ENCODE measurements at places on chromosomes 2 and 18.

DNA sequence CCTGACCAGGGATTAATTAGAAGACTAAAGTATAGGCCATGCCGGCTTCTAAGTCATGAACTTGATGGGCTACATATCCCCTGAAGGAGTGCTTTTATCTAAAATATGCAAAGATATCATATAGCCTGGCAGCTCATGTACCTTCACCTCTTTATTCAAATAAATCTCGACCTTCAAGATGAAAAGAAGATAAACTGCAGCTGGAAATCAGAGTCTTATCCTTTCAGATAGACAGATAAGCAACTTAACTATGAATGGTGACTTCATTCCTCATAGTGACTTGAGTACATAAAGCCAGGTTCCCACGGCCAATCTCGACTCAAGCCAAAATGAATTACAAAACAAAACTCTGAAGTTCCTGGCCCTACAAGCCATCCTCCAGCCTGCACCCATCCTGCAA lies 165.3 kb upstream of the KLHL29 start:
- H3K27ac ChIP-seq, result no peak overlapping the region
- no peaks in the 10 kb centered on the region for H3K4me1 ChIP-seq
- DNase-seq, result no peak
- no peaks in the 10 kb centered on the region for H3K27me3 ChIP-seq

DNA sequence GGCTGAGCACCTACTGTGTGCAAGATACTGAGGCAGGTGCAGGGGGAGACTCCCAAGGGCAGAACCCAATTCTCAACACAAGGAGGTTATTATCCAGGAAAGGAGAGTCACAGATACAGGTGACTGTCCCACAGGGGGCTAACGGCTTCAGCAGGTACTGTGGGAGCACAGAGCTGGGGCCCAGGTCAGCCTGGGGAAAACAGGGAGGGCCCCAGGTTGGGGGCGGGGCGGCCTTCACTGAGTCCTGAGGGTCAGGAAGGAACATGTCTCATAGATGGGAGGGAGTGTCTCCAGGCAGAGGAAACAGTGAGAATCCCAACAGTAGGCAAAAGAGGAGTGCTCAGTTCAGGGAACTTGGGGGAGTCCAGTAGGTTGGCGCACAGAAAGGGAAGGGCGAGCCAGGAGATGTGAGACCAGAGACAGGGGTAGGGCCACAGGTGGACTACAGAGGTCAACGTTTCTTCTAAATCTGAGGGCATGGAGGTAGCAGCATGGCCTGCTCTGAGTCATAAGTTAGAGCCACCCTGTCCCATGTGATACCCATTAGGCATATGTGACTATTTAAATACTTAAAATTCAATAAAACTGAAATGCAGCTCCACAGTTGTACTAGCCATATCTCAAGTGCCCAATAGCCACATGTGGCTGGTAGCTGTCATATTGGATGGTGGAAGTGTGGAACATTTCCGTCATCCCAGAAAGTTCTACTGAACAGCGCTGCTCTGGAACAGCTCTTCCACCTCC lies 157.2 kb downstream of the TTC32 start:
- no peaks in the 10 kb centered on the region for H3K27me3 ChIP-seq
- DNase-seq, result no peak
- no peak overlapping the region for H3K27ac ChIP-seq
- no peak overlapping the region for H3K4me3 ChIP-seq
- no peaks in the 10 kb centered on the region for H3K4me1 ChIP-seq

- H3K27ac ChIP-seq, result no peak overlapping the region
- no peaks in the 10 kb centered on the region for H3K4me1 ChIP-seq
- DNase-seq, result no peak
- no peak overlapping the region for H3K4me3 ChIP-seq
These were observed 102.1 kb upstream of the CDCA7 start for GRCh38 chr2:173252581-173252980.

DNA sequence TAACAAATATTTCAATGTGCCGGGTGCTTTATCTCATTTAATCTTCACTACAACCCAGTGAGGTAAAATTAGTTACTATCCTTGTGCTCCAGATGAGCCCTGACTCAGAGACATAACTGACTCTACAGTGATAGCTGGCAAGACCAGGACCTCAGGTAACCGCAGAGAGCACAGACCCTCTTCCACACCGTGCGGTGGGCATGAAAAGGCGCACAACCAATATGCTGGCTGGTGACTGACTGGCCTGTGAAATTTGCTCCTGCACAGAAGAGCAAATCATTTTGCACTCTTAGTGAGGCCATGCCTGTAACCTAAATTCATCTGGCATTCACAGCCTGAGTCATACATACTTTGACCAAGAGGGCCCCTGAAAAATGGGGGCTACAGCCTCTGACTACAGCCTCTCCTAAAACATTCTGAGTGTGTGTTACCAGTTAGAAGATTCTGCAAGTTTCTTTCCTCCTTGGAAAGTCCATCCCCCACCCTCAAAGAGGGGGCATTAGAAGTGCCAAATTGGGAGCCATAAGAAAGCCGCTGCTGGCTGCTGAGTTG lies 22.4 kb upstream of the MSGN1 start:
- DNase-seq, result no peak
- no peaks in the 10 kb centered on the region for H3K36me3 ChIP-seq
- no peak overlapping the region for H3K4me3 ChIP-seq
- no peaks in the 10 kb centered on the region for H3K27me3 ChIP-seq
- H3K27ac ChIP-seq, result no peak overlapping the region

DNA sequence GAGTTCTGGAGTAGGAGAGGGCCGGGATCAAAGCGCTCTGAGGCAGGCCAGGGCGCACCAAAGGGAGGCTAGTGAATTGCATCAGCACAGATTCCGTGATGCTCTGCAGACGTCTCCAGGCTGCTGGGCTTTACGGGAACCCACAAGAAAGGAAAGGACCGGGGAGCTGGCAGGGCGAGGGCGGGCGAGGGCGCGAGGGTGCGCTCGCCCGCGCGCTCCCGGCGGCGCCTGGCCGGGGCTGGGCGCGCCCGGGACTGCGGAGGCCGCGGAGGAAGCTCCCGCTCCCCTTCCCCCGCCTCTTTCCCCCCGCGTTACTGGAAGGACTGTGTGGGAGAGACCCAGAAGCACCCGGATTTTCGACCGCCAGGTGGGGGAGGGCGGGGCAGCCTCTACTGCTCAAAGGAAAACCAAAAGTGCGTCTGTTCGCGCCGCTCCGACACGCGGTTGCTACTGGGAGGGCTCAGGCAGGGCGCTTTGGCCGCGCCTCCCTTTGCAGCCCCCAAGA lies 2.4 kb upstream of the FOSL2 start:
- no peak for DNase-seq
- no peaks in the 10 kb centered on the region for H3K36me3 ChIP-seq
- H3K27ac ChIP-seq, result peak overlapping the region; percentile 100

DNA sequence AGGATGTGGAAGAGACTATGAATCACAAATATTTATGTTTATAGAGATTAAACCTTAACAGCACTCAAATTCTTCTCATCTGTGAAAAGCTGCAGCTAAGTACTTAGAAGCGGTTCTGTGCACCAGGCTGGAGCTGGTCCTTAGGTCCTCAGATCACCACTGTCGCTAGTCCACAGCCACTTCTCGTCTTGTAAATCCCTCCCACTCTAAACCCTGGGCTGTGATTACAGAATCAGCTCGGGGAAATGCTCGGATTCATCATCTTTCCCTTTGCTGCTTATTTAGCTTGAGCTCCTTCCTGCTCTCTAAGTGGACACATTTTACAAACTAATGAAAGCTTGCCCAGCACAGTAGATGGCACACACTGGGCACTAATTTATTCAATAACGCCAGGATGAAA lies 61.7 kb downstream of the RNF152 start:
- no peaks in the 10 kb centered on the region for H3K36me3 ChIP-seq
- no peak overlapping the region for H3K27ac ChIP-seq
- H3K4me3 ChIP-seq, result no peak overlapping the region
- H3K27me3 ChIP-seq, result no peaks in the 10 kb centered on the region

GRCh38 chr2:112831946-112832840 lies 4.4 kb downstream of the IL1B start:
- no peaks in the 10 kb centered on the region for H3K4me1 ChIP-seq
- no peak overlapping the region for H3K4me3 ChIP-seq
- no peaks in the 10 kb centered on the region for H3K27me3 ChIP-seq

DNA sequence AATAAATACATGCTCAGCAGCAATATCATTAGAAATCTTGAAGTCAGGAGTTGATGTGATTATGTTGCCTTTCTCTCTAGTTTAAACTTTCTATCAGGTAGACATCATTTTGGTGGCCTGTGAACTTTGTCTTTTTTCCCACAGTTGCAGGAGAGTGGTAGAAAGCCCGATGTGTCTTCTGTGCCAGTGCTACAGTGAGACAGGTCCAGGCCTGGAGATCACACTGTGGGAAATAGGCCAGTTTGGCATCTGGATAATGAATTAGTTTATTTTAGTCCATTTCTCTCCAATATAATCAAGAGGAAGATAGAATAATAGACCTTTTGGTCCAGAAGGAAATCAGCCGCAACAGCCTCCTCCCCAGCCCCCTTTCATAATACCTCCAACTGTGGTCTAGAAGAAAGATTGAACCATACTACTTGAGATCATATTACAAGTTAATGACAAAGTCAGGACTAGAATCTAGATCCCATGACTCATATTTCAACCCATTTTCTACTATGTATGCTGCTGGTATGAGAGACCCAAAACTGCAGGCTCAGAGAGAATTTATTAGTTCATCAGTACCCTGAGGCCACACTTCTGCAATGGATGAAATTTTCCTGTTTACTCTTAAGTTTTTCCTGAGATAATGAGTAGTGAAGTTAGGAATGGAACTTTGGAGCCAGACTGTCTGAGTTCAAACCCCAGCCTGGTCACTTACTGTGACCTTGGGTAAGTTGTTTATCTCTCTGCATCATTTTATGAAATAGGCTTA lies 20.6 kb downstream of the KCMF1 start:
- H3K4me1 ChIP-seq, result peaks cover 86% of the 10 kb centered on the region
- H3K36me3 ChIP-seq, result no peaks in the 10 kb centered on the region
- H3K4me3 ChIP-seq, result no peak overlapping the region

All from vagina (tissue), 2 donors.